Cortex of kidney (tissue), 1 donor: ENCODE measurements at places on chromosomes 6 and 20.

DNA sequence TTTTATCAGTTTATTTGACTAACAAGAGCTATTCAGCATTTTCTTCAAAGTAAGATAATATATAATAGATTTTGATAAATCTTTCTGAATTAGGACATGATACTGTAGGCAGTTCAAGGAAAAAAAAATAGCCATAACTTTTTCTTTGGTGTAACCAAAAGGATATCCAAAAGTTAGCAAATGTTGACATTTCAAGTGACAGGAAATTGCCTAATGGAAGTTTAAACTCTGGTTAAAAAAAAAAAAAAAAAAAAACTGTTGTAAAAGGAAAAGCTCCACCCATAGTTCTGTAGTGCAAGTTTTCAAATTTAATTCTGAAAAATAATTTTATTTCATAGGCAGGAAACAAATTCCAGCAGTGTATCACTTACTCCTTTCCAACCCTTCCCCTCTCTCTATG, 18.8 kb downstream of the HEBP2 start:
- no peak for DNase-seq

DNA sequence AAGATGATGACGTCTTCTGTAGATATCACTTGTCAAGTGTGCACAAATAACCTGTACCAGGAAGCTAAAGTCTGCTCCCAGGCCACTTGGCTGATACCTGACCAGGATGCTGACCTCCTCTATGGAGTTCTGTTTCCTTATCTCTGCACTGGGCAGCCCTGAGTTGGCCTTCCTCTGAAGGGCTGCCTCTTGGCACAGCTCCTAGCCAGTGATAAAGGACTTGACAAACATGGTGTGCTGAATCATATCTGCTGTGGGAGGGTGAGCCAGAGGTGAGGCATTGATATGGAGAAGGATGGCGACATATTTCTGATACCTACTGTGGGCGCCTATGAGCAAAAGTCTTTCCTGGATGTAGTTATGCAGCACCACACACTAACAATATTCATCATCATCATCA, 32.8 kb upstream of the FOXA2 start:
- no peak for DNase-seq

GRCh38 chr6:8279041-8279805, 156.1 kb downstream of the SLC35B3 start:
- DNase-seq = no peak

- DNase-seq = no peak
Observed at GRCh38 chr20:23358923-23359593, 2.9 kb upstream of the GZF1 start.

GRCh38 chr6:155505608-155505989, 50.0 kb upstream of the NOX3 start:
- no peak for DNase-seq

DNA sequence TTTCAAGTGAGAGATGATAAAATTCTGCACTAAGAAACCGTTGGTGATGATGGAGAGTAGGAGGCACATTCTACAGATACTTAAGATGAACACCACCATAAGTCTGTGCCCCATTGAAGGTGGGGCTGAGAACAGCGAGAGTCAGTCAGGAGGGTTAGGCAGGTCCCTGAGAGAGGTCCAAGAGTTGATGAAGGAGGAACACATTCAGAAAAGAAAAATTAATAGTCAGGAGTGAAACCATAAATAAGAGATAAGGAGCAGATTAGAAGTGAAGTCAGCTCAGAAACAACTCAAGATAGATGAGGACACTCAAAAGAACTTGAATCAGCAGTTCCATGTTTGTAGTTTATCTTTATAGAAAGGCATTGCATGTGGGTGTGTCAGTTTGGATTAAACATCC, 727.2 kb upstream of the MARCKS start:
- no peak for DNase-seq

DNA sequence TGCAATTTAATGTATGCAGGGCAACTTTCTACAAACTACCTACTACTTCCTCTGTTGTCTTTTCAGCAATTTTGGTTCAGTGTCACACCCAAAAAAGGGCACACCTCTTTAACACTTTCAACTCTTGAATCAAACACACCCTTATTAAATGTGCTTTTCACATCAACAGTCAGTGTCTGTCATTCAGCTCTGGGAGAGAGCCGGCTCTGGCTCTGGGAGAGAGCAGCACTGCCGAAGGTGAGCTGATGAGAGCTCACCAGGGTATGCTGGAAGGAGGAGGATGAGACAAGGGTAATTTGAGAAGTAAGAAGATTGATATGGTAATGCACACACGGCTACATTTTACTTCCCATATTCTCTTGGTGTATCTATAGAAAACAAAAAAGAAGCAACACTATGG, 134.3 kb downstream of the RTN4IP1 start:
- DNase-seq = no peak

- DNase-seq = no peak
Observed at GRCh38 chr20:49367113-49367512, 89.3 kb upstream of the ZNFX1 start.

DNA sequence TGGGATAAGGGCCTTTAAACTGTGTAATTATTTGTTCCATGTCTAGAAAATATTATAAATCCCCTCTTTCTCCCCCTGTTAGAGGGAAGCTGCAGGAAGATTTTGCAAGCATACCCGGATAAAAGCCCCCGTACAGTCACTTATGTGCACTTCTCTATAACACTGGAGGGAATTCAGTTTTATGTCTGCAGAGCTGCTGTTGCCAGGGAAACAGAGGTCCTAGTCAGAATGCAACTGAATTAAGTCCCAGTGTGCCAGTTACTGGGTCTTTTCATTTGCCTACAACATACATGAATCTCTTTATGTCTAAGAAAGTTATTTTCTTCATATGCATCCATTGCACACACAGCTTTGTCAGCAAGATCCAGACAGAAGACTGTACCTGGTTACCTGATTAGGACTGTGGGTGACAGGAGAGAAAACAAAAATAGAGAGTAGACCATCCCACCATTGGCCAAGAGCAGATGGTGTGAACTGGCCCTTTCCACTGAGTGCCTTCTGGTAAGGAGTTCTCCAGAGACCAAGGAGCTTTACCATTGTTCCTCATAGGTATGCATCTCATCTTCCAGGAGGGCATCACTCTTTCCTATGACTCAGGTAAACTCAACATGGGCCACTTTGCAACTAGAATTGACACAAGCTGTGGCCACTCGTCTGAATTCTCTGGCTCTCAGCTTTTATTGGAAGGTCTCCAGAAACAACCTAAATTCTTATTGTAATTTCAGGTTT, 180.8 kb upstream of the PHACTR1 start:
- DNase-seq = no peak

DNA sequence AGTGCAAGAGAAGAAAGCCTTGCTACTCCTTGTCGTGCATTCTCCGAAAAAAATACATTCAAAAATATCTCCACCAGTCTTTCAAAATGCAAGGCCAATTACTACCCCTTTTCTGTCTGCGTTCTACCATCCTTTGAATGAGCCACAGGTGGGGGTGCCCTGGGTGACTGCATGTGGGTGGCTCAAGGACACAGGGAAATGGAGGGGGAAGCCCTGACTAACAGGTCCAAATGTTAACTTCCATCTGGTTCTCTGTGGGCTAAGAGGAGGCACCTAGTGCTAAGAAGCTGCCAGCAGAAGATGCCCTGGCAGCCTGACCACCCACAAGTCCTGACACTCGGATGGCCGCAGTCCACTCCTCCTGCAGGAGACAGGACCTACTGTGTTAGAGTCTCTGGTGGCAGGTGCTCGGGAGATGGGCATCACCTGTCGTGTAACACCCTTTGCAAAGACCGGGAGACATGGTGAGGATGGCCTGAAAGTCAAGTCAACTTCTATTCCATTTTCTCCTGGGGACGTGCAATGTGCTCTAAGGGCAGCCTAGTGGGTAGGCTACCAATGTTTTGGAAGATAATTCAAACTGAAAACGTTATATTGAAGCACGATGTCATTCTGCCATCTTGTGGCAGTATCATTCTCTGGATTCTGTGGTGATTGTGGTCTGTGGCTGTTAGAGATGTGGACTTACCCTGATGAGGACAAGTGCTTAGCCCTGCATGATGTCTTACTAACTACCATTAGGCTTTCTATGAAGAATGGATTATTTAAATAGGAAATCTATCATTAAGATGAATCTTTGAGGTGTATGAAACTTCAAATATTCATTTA, 27.4 kb upstream of the IGF2R start:
- no peak for DNase-seq

DNA sequence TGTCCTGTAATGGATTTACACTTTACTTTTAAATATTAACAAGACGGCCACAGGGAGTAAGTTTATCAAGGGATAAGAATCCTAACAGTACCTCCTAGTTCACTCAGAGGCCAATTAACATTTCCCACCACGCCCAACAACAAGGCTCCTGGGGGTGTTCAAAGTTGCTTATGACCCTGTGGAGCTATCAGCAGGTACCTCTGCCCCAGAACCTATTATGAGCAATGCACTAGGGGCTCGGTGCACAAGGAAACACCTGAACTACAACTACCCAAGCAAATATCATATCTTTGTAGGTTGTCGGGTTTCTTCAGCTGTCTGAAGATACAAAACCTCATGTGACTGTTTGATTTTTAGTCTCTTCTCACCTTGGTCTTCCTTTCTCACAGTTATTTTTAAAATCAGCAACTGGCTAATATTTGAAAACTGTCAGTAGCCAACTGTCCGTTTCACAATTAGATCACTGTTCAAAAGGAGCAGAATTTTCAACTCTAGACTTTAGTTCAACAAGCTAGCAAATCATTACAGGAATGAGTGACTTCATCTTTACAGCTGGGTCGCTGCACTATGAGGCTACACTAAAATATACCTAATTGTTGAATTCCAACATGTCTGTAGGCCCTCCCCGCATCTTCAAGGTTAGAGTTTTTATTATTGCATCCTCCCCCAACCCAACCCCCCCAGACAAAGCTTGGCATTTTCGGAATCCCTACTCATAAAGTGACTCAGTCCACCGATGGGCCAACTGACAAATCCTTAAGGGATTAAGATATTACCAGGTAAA, 38.1 kb downstream of the B4GALT5 start:
- no peak for DNase-seq

DNA sequence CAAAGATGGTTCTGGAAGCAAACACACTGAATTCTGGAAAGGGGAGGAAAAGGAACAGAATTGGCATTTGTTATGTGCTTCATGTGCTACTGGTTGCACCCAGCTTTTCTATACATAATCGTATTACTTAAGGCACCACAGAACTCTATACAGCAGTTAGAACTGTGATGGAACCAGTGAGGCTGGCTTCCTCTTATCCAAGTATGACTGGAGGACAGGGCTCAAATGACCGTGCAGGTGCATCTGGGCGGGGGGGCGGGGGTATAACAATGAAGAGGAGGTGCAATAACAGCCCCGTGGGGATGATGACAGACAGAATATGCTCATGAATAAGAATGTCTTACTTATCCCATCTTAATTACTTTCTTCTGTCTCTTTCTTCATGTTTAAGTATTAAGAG, 144.2 kb downstream of the BTBD9 start:
- DNase-seq = no peak

GRCh38 chr20:56925082-56925830, 296.1 kb downstream of the TFAP2C start:
- no peak for DNase-seq

DNA sequence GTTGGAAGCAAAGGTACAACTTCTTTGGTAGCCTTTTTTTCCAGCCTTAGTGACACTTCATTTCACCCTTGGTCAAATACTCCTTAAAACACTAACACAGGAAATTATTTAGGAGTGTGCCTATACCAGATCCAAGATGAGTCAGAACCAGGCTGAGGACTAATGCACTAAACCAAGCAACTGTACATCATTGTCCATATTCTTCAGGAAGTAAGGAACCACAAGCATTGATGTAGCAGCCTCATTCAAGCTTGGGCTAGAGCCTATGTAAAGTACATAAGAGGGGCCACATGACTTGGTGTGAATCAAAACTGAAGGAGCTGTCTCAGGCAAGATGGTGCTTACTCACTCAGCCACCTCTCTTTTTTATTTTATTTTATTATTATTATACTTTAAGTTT, 20.7 kb upstream of the ADGB start:
- no peak for DNase-seq

- DNase-seq = no peak
Observed at GRCh38 chr6:66396549-66396948, 689.5 kb upstream of the EYS start.

DNA sequence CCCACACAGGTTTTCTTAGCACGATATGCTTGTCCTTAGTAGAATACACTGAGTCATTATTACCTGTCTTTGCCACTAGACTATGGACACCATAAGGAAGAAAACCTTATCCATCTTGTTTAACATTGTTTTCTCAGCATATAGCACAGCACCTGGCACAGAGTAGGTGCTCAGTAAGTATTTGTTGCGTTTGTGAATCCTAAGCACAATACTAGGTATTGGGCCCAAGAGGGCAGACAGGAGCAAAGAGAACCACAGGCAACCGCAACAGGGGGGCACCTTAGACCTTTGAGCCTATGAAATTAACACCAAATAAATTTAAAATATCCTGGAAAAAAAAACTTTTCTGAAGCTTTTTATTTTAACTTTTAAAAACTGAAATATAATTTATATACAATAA, 3.7 kb upstream of the NCOA6 start:
- DNase-seq = no peak

DNA sequence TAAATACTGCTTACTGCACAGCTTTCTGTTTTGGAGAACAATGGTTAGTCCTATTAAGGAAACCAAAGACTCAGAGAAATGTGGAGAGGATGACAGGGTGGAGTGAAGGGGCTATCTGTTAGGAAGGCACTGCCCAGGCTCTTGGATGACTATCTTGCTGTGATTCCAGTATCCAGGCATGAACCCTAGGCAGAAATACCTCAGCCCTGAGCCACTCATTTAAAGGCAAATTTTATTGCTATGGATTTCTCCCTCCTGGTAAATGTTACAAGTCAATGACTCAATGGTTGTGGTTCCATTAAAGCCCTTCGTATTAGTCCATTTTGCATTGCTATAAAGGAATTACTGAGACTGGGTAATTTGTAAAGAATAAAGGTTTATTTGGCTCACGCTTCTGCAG, 25.9 kb downstream of the ADGRF4 start:
- DNase-seq = no peak

DNA sequence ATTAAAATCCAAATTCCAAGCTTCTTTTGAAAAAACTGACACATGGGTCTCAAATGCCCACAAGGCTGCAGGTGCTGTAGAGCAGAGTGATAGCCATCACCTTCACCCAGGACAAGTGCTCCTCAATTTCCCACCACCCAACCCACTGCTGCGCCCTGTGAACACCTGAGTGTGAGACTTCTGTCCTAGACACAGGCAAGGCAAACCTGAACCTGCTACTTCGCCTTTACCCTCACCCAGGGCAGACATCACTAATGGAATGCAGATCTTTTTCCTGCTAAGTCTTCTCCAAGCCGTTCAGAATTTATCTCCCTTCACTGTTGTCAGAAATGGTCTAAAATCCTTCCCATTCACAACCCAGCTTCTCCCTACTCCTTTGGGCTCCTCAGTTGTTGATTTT, 65.9 kb downstream of the PREX1 start:
- DNase-seq = no peak

- no peak for DNase-seq
Observed at GRCh38 chr6:136059308-136059707, 190.8 kb downstream of the MTFR2 start.

GRCh38 chr20:57580478-57581201, 19.7 kb downstream of the PCK1 start:
- no peak for DNase-seq
